ENCODE measurements at places on chromosomes 7 and 10.

GRCh38 chr7:155811895-155812761, at the start of gene SHH:
Gene SHH, minus strand, starts transcription at chr7:155812463. Its CDS starts 341 bp downstream, at chr7:155812122.
- DNase-seq = no peak

- no peak for DNase-seq
These were observed 788 bp upstream of the CACNA2D1 start for GRCh38 chr7:82444220-82444909.

DNA sequence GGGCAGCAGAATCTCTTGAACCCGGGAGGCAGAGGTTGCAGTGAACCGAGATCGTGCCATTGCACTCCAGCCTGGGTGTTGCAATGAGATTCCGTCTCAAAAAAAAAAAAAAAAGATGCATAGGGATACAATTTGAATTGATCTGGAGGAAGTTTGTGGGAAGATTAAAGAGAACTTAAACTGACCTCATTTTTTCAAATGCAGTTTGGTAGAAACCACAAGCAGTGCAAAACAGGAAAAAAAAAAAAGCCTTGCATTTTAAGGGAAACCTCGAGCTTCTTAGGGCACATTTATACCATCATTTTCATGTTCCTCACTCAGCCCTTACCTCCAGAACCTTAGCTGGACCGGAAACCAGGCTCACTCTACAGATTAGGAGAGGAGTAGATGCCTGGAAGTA, 2.8 kb downstream of the KCTD7 start:
- DNase-seq = peak; percentile 6

GRCh38 chr10:30812018-30812851, 182.7 kb upstream of the LYZL2 start:
- no peak for DNase-seq
